ENCODE measurements at places on chromosomes 7 and 10.
A peak's percentile ranks its signal among the peaks of the same experiment; 100 is the strongest.

DNA sequence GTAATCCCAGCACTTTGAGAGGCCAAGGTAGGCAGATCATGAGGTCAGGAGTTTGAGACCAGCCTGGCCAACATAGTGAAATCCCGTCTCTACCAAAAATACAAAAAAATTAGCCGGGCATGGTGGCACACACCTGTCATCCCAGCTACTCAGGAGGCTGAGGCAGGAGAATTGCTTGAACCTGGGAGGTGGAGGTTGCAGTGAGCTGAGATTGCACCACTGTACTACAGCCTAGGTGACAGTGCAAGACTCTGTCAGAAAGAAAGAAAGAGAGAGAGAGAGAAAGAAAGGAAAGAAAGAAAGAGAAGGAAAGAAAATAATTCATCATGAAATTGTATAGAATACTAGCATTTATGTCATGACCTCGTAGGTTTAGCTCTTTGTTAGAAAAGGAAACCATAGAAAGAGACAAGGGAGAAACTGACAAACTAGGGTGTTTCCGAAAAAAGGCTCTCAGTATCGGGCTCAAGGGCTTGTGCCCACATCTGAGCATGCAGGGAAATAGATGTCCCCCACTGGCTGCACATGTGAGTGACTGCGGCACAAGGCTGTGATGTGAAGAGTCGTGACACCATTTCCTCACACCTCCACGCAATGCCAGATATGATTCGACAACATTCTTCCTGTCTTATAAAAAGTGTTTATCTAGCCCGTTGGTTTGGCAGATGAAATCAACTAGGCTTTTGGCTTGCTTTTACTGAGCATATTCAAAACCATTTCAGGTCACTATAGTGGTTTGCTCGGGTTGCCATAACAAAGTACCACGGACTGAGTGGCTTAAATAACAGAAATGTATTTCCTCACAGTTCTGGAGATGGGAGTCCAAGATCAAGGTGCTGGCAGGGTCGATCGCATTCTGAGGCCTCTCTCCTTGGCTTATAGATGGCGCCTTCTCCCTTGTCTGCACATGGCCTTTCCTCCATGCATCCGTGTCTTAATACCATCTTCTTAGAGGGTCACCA lies 2.0 kb downstream of the SRGN start:
- no peak for DNase-seq

- no peak for DNase-seq
Measured at GRCh38 chr7:34837801-34838201, 179.8 kb downstream of the NPSR1 start.

DNA sequence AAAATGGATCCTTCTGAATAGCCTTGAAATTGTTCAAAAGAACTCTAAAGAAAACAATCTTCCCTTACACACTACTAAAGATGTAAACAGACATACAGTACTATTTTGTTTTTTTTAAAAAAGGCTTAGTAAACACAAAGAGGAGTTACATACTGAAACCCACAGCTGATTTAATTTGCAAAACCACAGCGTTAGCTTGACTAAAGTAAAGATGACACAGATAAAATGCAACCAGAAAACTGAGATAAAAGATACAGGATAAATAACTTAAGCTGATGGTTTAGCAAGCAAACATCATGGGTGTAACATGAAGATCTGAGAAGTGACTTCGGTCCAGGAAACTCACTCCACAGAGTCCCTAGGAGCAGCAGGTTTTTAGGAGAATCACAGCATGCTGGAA lies 21.8 kb downstream of the PRKCQ start:
- DNase-seq, result no peak

DNA sequence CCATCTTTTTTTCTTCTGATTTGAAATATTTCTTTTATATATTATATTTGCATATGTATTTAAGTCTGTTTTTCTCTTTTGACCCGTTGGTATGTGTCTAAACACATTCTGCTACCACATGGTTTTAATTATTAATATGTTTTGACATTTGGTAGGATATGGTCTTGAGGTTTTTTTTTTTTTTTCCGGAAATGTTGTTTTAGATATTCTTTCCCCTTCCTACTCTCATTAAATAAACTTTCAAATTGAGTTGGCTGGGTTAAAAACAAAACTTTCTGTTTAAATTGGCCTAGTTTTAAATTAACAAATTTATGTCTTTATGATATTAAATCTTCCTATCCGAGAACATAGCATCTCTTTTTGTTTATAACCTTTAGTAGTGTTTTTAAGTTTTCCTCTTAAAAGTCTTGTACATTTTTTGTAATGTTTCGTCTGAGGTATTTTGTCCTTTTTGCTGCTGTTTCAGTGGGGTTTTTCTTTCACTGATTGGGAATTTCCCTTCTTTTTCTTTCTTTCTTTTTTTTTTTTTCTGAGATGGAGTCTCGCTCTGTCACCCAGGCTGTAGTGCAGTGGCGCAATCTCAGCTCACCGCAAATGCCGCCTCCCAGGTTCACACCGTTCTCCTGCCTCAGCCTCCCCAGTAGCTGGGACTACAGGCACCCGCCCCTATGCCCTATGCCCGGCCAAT lies 25.4 kb downstream of the STAM start:
- no peak for DNase-seq

- DNase-seq, result no peak
Measured at GRCh38 chr7:92056286-92056685, 78.0 kb downstream of the CYP51A1 start.

GRCh38 chr7:54544527-54545240 lies 2.5 kb downstream of the VSTM2A start:
- no peak for DNase-seq

DNA sequence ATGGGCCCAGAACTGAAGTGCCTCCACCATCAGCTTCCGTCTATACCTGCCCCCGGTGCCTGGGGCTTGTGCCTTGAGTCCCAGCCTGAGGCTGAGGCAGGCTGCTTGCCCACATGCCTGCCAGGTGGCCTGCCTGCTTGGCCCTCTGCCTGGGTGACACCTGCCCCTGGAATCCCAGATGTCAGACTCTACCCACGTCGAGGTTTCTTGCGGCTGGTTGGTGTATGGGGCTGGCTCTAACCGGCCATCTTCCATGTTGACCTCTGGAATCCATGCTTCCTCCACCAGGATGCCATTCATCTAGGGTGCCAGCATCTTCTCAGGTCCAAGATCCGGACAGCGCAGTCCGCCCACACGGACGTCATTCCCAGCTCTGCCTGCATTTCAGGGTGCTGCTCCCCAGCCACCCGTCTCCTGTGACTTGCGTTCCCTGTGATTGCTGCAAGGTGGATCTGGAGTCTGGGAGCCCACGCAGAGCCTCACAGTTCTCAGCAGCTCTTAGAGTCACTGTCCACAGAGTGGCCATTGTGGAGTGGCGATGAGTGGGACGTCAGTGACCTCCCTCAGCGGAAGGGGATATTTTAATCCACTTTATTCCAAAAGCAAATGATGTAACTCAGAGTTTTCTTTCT lies 298.1 kb downstream of the TCERG1L start:
- no peak for DNase-seq

- no peak for DNase-seq
Measured at GRCh38 chr10:4686644-4686996, 139.4 kb upstream of the AKR1E2 start.

DNA sequence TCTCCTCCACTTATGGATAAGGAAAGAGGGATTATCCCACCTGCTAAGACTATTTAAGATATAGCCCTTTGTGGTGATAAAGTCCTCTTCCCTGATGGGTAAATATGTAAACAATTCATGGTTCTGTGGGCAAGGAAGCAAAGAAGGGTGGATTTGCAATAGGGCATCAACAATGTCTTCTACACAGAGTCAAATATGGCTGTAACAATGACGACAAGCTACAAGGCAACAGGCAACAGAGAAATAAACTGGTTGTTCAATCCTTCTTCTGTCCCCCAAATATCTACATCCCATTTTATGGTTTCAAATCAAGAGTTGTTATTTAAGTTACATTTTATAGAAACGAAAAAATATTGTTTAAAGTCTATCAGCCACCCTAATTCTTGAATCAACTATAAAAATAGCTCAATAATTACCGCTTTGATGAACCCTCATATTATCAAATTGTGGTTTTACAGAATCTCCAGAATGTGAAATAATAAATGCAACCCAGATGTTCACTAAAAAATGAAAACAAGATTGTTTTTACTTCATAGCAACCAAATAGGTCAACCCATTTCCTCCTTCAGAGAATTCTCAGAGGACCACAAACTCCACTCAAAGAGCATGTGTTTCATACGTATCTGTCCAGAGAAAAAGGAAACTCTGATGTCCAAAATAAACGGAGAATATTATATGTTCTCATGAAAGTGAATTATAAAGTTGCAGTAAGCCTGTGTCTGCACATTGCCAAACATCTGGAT lies 13.8 kb downstream of the CYTH3 start:
- DNase-seq, result no peak

GRCh38 chr10:126045861-126046260 lies 149.5 kb downstream of the FANK1 start:
- DNase-seq, result no peak

- peak; percentile 55 for DNase-seq
Measured at GRCh38 chr10:68156373-68157185, 47.3 kb downstream of the MYPN start.

DNA sequence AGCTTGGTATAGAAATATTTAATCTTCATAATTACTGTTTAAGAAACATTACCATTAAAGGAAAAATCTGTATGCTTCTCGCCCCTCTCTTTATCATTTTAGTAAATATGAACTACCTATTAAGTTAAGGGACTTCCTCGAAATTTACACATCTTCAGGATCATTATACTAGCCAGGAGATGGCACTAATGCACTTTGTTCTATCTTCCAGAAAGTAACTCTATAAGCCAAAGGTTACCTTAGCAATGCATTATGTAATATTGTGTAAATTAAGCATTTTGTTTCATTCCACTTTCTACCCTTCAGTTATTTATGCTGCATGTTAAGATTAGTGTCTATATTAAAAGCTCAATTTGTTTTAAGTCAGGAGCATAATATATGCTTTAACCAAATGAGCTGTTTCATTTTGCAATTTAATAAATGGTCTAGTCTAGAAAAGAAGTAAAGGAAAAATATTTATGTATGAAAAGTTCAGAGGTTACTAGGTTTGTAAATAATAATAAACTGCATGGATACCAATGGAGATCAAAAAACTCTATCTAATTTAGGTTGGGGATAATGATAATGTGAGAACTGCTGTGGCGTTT lies 128.5 kb downstream of the ANKRD7 start:
- DNase-seq, result no peak

- DNase-seq, result no peak
Measured at GRCh38 chr10:119575506-119575905, 21.3 kb downstream of the TIAL1 start.

- no peak for DNase-seq
Measured at GRCh38 chr7:130845581-130846085, 111.6 kb upstream of the KLF14 start.

GRCh38 chr7:10998996-10999757 lies 25.5 kb downstream of the PHF14 start:
- no peak for DNase-seq

DNA sequence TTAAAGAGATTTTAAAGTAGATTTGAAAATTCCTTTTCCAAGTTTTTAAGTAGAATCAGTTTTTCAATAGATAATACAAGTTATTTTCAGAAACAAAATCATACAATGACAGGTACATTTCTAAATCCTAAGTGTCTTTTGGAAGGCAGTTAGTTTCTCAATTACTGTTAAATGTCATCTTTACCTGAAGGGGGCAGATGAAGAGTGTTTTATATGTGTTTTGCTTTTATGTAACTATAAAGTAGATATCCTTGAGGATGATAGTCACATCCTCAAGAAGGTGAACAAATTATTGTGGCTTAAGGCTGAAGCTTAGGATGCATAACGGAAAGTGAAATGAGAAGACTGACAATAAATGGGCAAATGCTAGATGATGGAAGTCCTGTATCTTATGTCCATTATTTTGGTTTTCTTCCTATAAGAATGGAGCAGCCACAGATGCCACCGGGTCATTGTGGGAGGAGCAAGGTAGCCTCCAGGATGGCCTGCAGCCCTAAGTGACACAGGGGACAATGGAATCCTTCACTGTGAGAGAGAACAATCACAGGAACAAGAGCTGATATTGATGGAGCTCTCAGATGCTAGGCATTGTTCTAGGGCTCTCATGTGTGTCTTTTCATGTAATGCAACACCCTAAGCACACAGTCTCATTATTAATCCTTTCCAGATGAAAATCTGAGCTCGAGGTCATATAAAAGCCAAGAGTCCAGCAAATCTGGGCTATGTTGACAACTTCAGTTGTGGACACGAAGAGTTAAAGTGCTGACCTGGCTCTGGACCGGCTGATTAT lies 14.1 kb upstream of the MKX start:
- no peak for DNase-seq

DNA sequence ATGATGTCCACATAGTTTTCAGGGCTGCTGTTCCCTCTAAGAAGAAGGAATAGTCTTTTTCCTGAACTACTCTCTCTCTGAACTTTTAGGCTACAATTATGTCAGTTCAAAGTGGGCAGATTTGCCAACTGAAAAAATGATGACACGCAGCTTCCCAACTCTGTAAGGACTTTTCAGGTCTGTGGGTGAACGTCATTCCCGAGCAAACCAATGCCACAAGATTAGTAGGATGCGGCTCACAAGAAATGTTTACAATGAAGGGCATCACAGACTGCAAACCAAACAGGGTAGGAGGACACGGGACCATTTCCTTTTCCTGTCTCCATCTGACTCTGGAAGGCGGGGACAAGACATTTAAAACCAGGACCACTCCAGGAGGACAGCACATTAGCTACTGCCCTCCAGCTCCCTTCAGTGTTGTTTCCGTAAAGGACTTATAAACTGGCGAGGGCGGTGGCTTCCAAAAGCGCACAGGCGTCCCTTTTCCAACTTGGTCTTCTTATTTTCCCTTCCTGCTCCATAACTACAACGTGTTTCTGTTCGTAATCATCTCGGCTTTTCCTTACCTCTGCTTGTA lies 539 bp upstream of the MKLN1 start:
- DNase-seq, result no peak

DNA sequence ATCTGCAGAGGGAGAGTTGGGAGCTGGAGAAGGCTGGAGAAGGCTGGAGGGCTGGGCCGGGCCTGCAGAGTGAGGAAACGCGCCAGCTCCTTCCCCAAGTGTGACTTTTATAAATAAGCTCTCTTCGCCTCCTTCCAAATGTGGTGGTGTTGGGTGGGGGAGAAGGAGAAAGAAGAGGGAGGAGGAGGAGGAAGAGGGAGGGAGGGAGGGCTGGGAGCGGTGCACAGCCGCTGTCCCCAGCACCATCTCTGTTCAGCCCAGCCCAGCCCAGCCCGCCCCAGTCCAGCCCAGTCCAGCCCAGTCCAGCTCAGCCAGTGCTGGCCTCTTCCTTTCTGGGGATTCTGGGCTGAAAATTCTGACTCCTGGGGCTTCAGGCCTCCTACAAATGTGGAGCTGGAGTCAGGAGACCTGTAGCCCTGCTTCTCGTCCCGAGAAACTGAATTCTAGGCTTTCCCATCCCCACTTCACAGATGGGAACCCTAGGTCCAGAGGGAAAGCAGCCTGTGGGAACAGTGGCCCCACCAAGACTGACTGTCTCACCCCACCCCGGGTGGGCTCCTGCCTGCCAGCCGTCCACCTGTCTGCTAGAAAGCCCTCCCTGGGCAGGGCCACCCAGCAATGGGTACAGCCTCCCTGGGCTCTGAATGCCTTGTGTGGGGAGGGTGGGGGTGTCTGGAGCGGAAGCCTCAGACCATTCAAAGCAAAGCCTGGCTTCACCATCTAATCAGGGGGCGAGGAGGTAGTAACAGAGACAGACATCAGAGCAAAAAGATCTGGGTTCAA lies 2.3 kb downstream of the STX1A start:
- no peak for DNase-seq

- no peak for DNase-seq
Measured at GRCh38 chr7:135942614-135943013, 34.5 kb downstream of the MTPN start.

GRCh38 chr10:2214805-2215204 lies 477.5 kb upstream of the ADARB2 start:
- DNase-seq, result no peak
